ENCODE measurements at places on chromosomes 12 and 14.

GRCh38 chr12:13740149-13740545 lies 241.3 kb downstream of the GRIN2B start:
- no peak for DNase-seq

- DNase-seq = no peak
Observed at GRCh38 chr14:21825149-21825743, 151.6 kb upstream of the OR4E1 start.

- DNase-seq = no peak
Observed at GRCh38 chr12:57899010-57899662, 42.2 kb upstream of the ATP23 start.

DNA sequence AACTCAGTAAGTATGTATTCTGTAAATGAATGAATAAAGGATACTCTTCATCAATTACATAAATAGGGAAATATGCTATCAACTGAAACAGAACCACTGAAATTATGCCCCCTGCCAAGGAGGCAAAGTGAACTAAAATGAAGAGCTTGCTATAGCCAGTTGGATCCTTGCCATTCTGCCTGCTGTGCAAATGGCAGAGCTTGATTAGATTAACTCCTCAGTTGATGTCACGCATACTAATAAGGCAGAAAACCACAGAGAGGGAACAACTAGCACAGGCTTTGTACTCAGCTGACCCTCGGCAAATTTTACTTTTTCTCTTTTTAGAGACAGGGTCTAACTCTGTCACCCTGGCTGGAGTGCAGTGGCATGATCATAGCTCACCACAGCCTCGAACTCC lies 36.7 kb upstream of the FERMT2 start:
- no peak for DNase-seq

- DNase-seq = no peak
Observed at GRCh38 chr14:68293404-68293803, 473.8 kb downstream of the RAD51B start.

DNA sequence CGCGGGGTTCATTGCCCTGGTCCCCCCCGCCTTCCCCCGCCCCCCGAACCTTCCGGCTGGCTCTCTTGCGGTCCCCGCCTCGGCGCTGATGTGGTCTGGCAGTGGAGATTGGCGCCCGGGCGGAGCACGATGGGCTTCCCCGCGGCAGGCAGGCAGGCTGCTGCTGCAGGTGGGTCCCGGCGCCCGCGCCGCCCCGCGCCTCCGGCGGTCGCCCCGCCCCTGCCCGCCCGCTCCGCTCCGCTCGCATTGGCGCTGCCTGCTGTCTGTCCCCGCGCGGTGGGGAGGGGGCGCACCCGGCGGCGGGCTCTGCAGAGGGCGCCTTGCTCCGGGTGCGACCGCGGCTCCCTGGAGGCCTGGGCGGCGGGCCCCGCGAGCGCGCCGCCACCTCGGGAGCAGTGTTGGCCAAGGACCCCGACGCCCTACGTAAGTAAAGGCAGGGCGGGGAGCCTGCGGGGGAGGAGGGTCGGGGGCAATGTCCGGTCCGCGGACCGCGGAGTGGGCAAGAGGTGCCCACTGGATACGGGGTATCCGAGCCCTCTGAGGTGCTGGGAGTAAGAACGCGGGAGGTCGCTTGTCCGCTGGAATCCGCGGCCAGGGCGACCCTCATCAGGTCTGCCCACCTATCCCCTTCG lies at the start of gene AKAP5:
Gene AKAP5, plus strand, starts transcription at position 309 of the 632 bp plus-strand sequence. CDS start 2,896 bp downstream, outside the sequence.
- DNase-seq = peak; percentile 45

- peak; percentile 39 for DNase-seq
Observed at GRCh38 chr12:124152731-124153130, 142.2 kb upstream of the RFLNA start.

DNA sequence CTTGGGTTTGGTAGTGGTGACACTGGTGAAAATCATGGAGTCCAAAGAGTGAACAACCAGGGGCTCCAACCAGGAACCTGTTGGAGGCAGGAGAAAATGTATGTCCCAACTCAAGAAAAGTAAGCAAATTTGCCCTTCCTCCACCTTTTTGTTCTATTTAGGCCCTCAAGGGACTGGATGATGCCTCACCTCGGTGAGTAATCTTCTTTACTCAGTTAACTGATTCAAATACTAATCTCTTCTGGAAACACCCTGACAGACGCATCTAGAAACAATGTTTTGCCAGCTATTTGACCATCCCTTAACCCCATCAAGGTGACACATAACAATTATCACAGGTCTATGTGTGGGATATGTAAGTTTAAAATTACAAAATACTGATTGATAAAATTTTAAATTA lies 272.4 kb upstream of the FOXG1 start:
- DNase-seq = no peak

- DNase-seq = no peak
Observed at GRCh38 chr14:56297449-56297848, 179.2 kb downstream of the PELI2 start.

GRCh38 chr12:113351089-113351488 lies 7.3 kb upstream of the PLBD2 start:
- DNase-seq = no peak

GRCh38 chr12:46404225-46404631 lies 31.7 kb upstream of the SLC38A2 start:
- no peak for DNase-seq

- DNase-seq = no peak
Observed at GRCh38 chr12:139585-139984, 73.0 kb downstream of the IQSEC3 start.

DNA sequence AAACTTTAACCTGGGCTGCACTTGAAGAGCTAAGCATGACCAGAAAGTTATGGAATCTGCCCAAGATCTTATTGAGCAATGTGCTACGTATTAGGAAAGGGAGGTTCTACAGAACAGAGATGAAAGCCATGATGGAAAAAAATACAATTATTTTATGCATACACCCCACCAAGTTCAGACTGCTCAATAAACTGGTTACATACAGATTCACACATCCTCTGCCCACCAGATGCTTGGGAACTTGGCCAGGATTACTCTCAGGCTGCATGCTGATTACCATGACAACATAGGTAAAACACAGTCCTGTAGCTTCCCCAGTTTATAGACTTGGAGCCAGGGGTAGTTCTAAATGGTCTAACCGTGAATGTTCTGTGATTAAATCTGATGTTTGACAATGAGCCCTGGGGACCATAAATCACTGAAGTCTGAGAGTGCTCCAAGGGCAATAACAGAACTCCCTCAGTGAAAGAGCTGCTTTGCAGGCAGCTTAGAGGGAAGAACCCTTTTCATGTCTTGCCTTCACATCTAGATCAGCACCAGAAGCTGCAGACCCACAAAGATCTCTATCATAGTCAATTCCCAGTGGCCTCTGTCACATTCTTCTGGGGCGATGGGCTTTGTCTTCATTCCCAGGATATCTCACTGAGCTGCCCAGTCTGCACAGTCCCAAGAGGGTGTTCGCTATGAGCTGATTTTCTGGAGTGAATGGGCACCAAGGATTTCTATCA lies 232.2 kb downstream of the EMP1 start:
- DNase-seq = no peak

DNA sequence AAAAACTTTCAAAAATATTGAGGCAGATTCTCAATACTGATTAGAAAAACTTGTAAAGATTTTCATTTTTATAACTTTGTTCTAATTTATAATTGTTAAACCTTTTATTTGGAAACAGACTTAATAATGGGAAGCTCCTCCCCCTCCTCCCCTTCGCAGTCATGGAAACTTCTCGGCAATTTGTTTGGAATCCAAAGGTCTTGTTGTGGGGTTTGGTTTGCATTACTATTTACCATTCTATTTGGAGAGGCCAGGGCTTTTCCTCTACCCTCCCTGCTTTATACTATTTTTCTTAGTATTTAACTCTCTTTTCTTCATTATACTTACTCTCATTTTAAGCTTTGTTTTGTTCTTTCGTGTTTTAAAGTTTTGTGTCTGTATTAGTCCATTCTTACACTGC lies 6.0 kb downstream of the SLC39A9 start:
- DNase-seq = no peak

- no peak for DNase-seq
Observed at GRCh38 chr12:131333621-131334440, 377.1 kb upstream of the SFSWAP start.

GRCh38 chr14:95374239-95374997 lies 54.7 kb upstream of the CLMN start:
- no peak for DNase-seq

DNA sequence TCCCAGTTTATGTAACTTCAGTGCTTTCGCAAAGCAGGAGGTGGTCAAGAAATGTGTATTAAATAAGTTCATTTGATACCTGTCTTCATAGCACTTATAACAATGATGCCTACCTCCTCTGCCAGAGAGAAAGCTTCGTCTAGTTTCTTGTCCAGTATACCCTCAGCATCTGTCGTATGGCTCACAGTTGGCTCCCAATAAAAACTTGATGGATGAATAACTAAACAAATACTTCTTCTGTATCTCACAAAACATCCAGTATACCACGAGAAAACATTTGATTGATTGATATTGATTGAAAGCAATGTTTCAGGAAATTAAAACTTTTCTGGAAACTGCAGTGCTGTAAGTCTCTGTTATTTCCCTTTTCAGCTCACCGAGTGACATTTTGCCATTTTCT lies 26.9 kb upstream of the PTGDR start:
- DNase-seq = no peak

DNA sequence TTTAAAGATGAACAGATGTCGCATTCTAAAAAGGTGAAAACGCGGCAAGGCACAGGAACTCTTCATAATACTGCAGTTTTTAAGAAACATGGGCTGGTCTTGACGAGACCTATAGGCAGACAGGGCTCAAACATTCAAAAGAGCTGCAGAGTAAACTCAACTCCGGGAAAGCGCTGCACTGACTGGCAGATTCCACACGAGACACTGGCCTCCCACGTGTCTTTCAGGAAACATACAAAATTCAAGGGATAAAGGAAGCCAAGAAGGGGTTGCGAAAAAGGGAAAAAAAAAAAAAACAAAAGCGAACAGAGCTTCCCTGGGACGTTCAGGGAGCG lies 614 bp upstream of the ARF6 start:
- DNase-seq = peak; percentile 68

- peak; percentile 60 for DNase-seq
Observed at GRCh38 chr12:105322070-105322469, 8.4 kb upstream of the C12orf75 start.

DNA sequence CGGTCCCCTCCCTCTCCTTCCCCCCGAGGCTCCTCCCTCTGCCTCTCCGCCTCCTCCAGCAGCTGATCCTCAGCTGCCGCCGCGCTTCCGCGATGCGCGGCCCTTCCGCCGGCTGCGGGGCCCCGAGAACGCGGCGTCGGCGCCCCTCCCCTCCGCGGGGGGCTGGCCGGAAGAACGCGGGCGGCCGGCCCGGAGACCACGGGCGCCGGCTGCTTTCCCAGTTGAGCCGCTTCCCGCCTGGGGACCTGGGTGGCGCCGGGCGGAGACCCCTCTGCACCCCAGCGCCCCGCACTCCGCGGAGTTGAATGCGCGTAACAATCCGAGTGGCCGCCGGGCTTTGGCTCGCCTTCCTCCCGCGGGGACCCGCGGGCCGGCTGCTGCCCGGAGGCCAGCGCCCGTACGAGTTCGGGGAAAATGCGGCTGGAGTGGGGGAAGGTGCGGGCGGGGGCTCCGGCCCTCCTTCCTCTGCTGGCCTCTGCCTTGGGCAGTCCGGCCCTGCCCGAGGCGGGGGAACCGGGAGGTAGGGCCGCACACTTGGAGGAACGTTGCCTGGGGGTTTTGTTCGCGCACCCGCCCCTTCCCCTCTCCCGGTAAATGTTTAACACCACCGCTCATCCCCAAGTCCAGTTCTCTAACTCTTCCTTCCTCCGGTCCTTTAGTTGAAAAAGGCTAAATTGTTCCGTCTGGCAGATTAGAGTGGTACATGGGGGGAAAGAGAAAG lies 393 bp upstream of the DCAF5 start:
- DNase-seq = no peak

DNA sequence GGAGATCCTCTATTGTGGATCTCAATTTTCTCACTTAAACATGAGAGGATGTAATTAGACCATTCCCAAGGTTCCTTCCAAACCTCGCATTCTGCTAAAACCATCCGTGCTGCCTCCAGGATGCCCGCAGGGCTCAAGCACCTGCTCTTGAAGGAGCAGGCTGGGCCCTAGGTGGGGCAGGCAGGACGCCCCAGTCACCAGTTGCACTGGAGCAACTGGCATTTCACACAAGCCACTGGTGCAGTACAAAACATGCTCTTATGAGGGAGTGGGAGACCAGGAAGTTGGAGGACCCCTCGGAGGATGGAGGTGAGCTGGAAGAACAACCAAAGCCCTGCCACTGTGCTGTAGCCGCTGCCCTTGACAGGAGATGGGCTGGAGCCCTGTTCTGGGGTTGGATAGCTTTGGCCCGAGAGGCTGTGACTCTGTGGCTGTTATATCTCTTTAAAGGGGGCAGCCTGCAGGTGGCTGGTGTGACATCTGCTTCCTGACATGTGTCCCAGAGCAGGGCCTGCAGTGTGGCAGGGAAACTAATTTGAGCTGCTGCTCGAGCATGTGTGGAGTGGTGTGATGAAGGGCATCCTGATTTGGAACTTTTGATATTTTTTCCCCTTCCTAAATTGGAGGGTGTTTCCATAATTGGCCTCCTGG lies 122.2 kb downstream of the CRACR2A start:
- no peak for DNase-seq

- peak; percentile 38 for DNase-seq
Observed at GRCh38 chr14:102320033-102320660, 601 bp downstream of the ZNF839 start.

DNA sequence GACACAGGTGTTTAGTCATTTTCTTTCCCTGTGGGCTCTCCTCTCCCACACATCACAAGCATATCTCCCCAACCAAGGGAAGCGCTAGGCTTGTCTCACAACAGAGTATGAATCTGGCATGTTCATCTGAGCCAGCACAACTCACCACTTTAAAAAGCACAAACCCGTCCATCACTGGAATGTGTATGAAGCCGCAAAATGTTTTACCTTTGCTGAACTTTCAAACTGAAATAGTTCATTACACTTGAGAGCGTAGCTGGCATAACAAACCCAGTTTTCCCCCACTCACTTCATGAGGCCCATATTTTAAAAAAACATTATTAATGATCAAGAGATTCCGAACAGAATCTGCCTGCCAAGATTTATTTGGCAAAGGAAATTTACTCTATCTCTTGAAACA lies 15.8 kb downstream of the NID2 start:
- no peak for DNase-seq

DNA sequence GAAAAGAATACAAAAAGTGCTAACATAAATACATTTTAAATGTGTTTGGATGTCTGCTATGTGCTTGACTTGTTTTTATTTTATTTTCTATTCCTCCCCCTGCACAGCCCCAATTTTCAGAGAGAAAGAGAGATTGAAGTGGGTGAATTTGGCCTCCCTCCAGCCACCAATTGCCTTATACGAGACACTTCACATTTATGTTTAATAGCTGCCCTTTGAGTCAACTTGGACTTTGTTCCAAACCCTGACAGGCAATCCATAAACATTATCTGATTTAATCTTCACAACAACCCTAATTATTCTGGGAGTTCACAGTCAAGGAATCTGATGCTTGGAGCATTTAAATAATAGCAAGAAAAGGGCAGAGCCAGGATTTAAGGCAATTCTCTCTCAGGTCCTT lies 161.7 kb downstream of the SLC15A4 start:
- DNase-seq = peak; percentile 37
